GM23248 (cell line): ENCODE measurements at places on chromosomes 4 and X.

- no peaks in the 10 kb centered on the region for H3K27me3 ChIP-seq
- no peak for DNase-seq
- no peak overlapping the region for H3K27ac ChIP-seq
- H3K4me1 ChIP-seq: peaks cover 13% of the 10 kb centered on the region
Observed at GRCh38 chr4:82906469-82906868, 5.9 kb downstream of the THAP9 start.

- H3K4me3 ChIP-seq: no peak overlapping the region
- H3K27ac ChIP-seq: peak overlapping the region; percentile 94
- peaks cover 46% of the 10 kb centered on the region for H3K4me1 ChIP-seq
Observed at GRCh38 chr4:175411251-175411650, 400.8 kb downstream of the GPM6A start.

GRCh38 chrX:19172741-19173140, 50.5 kb upstream of the ADGRG2 start:
- no peak overlapping the region for H3K4me3 ChIP-seq
- DNase-seq: no peak
- no peaks in the 10 kb centered on the region for H3K27me3 ChIP-seq
- no peak overlapping the region for H3K27ac ChIP-seq

GRCh38 chrX:41085512-41085877, 250 bp downstream of the USP9X start:
- no peaks in the 10 kb centered on the region for H3K27me3 ChIP-seq
- H3K27ac ChIP-seq: peak overlapping the region; percentile 100
- H3K4me1 ChIP-seq: peaks cover 14% of the 10 kb centered on the region; the same call in 1 of the 2 replicates

DNA sequence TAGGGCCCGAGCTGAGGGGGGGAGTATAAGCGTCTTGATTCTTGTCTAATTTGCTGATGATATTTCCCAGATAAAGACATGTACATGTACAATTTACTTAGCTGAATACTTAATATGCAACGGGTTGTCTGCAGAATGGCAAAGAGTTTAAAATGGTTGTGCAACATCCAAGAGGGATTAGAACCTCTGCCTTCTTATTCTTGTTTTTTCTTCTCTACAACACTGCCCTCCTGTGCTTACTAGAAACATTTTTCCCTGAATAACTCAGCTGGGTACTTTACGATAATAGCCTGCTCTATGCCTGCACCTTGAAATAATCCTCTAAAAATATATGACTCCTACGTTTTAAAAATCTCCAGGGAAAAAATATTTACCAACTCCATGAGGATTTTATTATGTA, 41.8 kb downstream of the INTS12 start:
- H3K4me1 ChIP-seq: no peaks in the 10 kb centered on the region
- peak; percentile 46 for DNase-seq
- no peaks in the 10 kb centered on the region; the same call in 1 of the 2 replicates for H3K27me3 ChIP-seq
- H3K36me3 ChIP-seq: no peaks in the 10 kb centered on the region
